Activated CD4-positive, alpha-beta T cell treated with anti-CD3 and anti-CD28 coated beads for 1 hour (primary cell): ENCODE measurements at places on chromosomes 5 and 9.

DNA sequence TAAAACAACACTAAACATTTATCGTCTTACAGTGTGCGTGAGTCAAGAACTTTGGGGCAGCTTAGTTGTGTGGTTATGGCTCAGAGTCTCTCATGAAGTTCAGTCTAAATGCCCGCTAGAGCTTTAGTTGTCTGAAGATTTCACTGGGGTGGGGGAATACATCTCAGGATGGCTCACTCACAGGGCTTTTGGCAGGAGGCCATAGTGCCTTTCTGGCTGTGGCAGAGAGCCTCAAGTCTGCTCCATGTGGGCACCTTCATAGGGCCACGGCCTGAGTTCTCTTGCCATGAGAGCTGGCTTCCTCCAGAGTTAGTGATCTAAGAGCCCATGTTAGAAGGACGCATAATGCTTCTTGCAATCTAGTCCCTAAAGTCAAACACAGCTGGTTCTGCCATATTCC, 258.8 kb upstream of the NUDT12 start:
- no peak for DNase-seq

- no peak for DNase-seq
Observed at GRCh38 chr5:128315671-128316070, 222.4 kb downstream of the FBN2 start.

DNA sequence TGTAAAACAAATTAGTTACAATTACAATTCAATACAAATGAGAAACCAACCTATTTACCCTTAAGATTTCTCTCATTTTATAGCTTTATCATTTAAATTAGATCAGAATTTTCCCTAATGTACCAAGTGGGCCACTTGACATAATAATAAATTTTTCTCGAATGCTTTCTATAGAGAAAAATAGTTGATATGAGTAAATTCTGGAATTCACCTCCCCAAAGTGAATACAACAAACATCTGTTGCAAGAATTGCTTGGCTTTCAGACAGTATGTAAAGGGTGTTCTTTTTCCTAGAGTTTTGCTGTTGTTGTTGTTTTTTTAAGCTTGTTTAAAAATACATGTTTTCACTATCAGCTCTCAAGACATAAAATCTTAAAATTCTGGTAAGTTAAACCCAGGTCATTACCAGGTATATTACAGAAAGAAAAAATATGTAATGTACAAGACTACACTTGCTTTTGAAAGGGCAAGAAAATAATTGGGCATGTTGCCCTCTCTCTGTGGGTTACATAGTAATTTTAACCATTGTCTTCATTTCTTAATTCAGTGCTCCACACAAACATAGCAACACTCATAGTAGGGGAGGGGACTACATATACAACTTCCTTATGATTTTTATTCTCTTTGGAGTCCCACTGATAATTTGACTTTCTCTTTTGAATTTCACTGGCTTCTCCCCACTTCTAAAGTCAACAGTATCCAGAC, 200.6 kb downstream of the ARL15 start:
- no peak for DNase-seq

DNA sequence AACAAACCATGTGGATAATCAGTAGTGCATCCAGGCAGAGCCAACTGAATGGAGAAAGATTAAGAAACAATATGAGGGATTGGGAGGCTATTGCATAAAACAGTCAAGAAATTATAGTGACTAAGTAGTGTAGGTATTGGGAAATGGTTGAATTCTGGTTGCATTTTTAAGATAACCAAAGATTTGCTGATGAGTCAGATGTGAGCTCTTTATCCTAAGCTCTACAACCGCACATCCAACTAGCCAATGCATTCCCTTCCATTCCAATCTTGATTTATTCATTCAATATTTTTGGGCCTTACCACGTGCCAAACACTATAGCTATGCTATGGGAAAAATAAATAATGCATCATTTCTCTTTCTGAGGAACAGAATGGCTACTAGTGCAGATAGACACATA, 524.5 kb upstream of the RGMB start:
- no peak for DNase-seq

- no peak for DNase-seq
Observed at GRCh38 chr9:80294955-80295354, 723.2 kb downstream of the TLE4 start.

- peak; percentile 20 for DNase-seq
Observed at GRCh38 chr9:128072144-128073021, 4.4 kb downstream of the SLC25A25 start.

- DNase-seq = no peak
Observed at GRCh38 chr5:152542741-152543140, 137.7 kb upstream of the NMUR2 start.

DNA sequence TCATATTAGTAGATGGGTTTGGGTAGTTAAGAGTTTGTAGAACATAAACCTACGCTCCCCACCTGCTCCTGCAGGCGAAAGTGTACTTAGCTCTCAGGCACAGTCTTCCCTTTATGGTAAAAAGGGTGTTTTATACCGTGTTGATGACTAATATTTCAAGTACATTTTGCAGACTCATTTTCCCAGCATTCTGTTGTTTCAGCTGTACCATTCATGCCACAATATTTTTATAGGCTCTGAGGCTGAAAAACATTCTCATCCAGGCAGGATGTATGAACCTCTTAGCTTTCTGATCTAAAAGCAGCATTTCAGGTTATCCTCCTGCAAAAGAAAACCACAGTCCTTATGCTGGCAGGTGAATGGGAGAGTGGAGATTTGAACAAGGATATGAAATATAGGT, 231.4 kb downstream of the NR2F1-AS1 start:
- DNase-seq = no peak
